ENCODE measurements at places on chromosomes 6 and 20. TPM values are rescaled to one million over a fixed set of nuclear protein-coding genes. Genes with fewer than 3 reads are reported as not detected.

Gene TFAP2A
- 0.09 TPM for total RNA-seq

Gene MLIP
- 13.5 TPM for total RNA-seq

Gene MUC21
- total RNA-seq: not detected

Gene EYS
- total RNA-seq: under 0.01 TPM

Gene FAM83B
- total RNA-seq: not detected

Gene CLIC1
- total RNA-seq: 927 TPM

Gene KCNB1
- total RNA-seq: under 0.01 TPM

Data from endothelial cell of coronary artery (primary cell).